HepG2 (cell line): ENCODE measurements at places on chromosomes 13 and 19. TPM values are rescaled to one million over a fixed set of nuclear protein-coding genes. Genes with fewer than 3 reads are reported as not detected.
A peak's percentile ranks its signal among the peaks of the same experiment; 100 is the strongest.

Gene KLK10
- polyA plus RNA-seq, result not detected in 2 replicates

Gene CEACAM6
- not detected in 2 replicates for polyA plus RNA-seq

Gene SYCN
- polyA plus RNA-seq, result not detected in 2 replicates

GRCh38 chr13:78323848-78324247, 279.5 kb downstream of the POU4F1 start:
- no peak for DNase-seq

Gene ZNF571
- 1.3 and 1.6 TPM in 2 replicates for polyA plus RNA-seq

Gene PINLYP
- polyA plus RNA-seq, result 0.20 and 0.21 TPM in 2 replicates

GRCh38 chr13:87777387-87777786, 106.2 kb downstream of the SLITRK5 start:
- DNase-seq, result peak; percentile 63

GRCh38 chr19:46126086-46126580, 1.6 kb upstream of the IGFL3 start:
- no peak for DNase-seq

DNA sequence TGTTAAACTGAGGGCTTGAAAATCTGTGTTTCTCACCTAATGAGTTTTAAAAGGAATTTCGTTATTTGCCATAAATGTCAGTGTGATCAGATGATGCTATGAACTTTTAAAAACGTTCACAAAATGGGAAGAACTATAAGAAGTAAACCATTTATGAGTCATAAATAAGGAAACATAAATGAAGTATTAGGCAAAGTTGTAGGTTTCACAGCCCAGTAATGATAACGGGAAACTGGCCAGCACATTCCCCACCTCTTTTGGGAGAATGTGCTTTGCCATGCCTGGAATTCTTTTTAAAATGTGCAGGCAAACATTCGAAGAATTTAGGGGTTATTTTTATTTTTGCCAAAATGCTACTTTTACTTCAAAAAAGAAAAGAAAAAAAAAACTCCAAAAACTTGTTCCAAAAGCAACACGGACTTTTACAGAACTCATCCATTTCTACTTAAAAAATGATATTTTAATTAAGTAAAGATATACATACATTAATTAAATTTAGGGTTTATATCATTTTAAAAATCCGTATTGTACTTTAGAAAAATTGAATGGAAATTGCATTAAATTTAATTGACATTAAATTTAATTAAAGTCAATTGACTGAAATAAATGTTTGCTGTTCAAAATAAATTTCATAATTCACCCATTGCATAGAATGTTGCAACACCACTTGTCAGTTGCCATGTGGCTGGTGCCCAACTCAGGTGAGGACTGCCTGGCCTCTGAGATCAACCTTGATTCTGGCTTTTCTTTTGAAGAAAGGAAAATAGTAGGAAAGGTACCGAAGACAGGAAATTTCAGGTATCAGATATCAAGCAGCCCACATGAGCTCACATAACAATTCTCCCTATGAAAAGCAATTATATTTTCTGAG, 1198.5 kb downstream of the EFNB2 start:
- no peak for DNase-seq

- DNase-seq, result no peak
Observed at GRCh38 chr13:108082481-108082880, 132.9 kb downstream of the LIG4 start.

Gene MATK
- 0.09 TPM in 2 replicates for polyA plus RNA-seq

DNA sequence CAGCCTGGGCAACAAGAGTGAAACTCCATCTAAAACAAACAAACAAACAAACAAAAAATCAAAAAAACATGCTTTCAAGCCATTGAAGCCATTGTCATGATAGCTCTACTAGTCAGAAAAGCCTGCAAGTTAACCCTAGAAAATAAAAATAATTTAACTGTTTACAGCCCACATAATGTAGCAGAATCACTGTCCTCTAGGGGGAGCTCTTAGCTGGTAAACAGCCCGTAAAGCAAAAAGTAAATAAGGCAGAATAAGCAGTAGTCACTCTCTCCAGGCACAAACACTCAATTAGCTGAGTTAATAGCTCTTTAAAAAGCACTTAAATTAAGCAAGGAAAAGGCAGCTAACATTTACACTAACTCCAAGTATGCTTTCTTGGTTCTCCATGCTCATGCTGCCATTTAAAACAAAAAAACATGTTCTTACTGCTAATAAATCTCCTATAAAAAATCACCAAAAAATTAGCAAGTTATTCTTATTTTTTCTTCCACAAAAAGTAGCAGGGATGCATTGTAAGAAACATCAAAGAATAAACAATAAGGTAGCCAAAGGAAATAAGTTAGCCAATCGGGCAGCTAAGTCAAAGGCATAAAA, 11.3 kb downstream of the LILRB4 start:
- DNase-seq, result peak; percentile 22

DNA sequence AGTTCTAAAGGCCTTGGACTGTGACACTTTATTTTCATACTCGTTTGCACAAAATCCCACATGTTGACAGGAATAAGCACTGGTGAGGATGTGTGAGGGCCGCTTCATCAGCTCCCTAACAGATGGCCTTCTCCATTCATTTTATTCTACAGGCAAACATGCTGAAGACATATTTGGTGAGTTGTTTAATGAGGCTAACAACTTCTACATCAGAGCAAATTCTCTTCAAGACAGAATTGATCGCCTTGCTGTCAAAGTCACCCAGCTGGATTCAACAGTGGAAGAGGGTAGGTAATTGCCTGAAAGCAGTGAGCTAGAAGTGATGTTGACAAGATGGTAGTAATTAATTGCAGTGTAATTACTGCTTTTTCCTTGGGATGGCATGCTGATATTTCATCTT, 95.7 kb downstream of the GPR12 start:
- no peak for DNase-seq

GRCh38 chr13:64438084-64438483, 2792.1 kb downstream of the PCDH9 start:
- DNase-seq, result no peak

DNA sequence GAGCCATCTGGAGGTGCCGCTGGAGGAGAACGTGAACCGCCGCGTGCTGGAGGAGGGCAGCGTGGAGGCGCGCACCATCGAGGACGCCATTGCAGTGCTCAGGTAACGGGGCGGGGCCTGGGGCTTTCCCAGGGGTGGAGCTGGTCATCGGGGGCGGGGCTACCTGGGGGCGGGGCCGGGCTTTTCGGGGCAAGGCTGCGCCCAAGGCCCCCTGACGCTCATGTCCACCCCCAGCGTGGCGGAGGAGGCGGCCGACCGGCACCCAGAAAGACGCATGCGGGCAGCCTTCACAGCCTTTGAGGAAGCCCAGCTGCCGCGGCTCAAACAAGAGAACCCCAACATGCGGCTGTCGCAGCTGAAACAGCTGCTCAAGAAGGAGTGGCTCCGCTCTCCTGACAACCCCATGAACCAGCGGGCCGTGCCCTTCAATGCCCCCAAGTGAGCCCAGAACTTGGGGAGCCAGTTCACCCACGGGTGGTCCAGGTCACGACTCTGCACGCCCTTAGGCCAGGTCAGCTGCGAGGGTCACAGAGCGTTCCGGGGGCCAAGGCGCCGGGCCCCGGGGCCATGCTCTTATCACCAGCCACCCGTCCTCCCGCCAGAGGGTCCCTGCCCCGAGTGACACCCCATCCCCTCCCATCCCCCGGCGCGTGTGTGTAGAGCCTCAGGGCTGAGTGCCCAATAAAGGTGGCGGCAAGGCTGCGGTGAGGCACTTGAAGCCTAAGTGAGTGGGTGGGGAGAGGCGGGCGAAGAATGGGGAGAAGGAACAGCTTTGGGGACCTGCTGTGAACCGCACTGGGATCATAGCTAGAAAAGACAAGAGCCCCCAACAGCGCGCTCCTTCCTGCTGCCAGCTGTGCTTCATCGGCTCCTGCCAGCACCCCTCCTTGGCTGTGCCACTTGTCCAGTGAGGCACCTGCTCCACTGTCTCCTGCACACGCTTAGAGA, 10.7 kb downstream of the CCDC124 start:
- no peak for DNase-seq

- no peak for DNase-seq
Observed at GRCh38 chr13:110628477-110628793, 13.1 kb downstream of the NAXD start.

- no peak for DNase-seq
Observed at GRCh38 chr13:96860882-96861281, 133.4 kb downstream of the OXGR1 start.

DNA sequence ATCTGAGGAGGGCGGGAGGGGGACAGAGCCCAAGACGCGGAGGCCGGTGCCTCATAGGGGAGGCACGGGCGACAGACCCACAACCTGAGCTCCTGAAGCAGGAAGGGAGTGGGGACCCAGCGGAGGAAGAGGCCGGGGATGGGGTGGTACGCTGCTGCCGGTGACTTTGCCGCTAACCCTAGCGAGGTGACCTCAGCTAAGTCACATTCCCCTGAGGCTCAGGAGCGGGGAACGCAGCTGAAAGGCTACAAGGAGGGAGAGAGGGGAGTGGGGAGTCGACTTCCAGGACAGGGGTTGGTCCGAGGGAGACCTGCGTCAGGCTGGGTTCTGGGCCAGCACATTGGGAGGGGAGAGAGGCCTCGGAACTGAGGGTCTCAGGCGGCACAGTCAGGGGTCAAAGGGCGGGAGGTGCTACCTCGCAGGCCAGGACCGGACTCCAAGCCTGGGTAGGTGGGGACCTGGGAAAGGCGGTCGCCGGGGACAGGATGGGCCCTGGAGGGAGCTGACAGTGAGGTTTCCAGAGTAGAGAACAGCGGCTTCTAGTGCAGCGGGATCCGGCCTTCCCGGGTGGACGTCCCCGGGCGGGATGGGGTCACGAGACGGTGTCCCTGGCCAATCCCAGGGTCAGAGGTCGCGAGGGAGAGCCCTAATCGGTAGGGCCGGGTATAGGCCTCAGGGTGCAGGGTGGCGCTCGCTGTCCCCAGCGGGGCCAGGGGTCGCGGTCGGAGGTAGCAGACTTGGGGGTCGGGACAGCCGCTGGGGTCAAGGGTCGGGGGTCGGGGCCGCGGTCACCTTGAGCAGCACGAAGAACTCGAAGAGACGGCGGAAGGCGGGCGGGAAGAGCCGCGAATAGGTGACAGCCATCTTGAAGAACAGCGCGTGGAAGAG, 699 bp downstream of the TMEM259 start:
- DNase-seq, result no peak

GRCh38 chr13:24251525-24251924, 57.9 kb upstream of the C1QTNF9 start:
- no peak for DNase-seq

Gene CEACAM3
- not detected in 2 replicates for polyA plus RNA-seq

Gene TARM1
- polyA plus RNA-seq, result not detected in 2 replicates

GRCh38 chr19:38268539-38268938, 4.2 kb downstream of the SPINT2 start:
- no peak for DNase-seq

Gene OR7D2
- polyA plus RNA-seq, result 0.01 and 0.07 TPM in 2 replicates

- peak; percentile 80 for DNase-seq
Observed at GRCh38 chr19:4534836-4535658, at the start of gene PLIN5. Gene PLIN5 (minus strand): TSS chr19:4535224. CDS start chr19:4534074, 1,150 bp downstream.
